Cortex of kidney (tissue), 1 donor: ENCODE measurements at places on chromosomes 13 and 19.

DNA sequence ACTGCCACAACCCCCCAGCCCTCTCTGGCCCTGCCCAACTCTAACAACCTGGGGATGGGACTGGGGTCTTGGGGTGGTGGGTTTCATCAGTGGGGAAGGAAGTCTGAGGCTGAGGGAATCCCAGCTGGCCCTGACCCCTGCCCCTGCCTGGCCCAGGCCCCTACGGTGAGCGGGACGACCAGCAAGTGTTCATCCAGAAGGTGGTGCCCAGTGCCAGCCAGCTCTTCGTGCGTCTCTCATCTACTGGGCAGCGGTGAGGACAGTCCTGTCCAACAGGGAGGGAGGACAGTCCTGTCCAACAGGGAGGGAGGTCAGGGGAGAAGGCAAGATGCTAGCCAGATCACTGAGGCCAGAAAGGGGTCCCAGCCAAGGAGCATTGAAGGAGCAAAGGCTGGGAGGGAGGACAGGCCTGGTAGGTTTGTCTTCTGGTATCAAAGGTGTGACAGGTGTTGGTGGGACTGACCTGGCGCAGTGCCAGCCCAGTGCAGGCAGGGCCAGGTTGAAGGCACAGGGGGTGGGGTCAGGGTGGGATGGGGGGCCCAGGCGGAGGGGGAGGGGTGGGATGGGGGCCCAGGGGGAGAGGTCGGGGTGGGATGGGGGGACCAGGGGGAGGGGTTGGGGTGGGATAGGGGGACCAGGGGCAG is 12.1 kb upstream of the LTBP4 start:
- DNase-seq: no peak

- no peak for DNase-seq
Observed at GRCh38 chr19:31723101-31723500, 373.9 kb upstream of the TSHZ3 start.

GRCh38 chr19:7970716-7971448 is 27.4 kb upstream of the TIMM44 start:
- no peak for DNase-seq

DNA sequence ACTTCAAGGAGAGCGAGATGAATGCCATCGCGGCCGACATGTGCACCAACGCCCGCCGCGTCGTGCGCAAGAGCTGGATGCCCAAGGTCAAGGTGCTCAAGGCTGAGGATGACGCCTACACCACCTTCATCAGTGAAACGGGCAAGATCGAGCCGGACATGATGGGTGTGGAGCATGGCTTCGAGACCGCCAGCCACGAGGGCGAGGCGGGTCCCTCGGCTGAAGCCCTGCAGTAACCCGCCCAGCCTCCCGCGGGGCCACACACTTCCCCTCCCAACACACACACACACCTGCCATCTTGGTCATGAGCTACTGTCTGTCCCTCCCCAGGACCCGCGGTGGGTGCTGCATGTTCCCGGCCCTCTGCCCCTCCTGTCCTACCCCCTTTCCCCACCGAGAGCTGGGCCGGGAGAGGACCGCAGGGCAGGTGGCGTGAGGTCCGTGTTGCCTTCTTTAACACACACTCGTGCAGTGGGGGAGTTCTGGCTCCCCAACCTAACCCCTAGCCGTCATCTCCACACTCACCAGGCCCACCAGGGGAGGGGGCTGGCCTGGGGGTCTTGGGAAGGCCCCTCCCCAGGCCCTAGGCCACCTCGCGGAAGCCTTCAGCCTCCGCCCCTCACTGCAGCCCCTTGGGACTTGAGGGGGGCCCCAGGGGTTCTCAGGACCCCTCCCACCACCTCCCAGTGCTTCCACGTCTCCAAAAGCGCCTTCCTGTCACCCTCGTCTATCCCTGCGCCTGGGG is 11.8 kb downstream of the STX10 start:
- DNase-seq: no peak

DNA sequence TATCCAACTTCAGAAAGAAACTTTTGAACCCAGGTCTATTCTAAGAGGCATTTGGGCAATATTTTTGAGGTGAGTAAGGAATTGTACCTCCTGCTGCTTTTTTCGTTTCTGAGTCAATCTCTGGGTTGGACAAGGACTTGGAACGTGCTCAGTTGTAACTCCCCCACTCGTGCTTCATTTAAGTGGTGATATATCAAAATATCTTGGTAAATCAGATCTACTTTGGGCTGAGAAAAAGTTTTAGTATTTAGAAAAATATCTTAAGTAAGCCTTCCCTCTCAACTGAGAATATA is 728.9 kb downstream of the EFNB2 start:
- DNase-seq: no peak

DNA sequence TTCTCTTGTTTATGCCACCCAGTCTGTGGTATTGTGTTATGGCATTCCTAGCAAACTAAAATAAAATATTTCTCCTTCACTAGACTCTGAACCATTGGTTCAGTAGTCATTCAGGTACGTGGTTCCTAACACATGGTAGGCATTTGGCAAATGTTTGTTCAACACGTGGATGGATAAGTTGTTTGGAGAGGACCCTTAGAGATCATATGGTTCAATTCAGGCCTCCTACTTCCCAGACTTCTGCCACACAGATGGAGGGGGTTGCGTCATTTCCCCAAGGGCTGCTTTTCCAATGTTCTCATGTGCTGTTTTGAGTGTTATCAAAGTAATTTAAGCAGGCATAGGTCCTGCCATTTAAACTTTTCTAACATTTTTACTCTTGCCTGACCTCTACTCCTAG is 6.7 kb downstream of the CXCL17 start:
- no peak for DNase-seq

DNA sequence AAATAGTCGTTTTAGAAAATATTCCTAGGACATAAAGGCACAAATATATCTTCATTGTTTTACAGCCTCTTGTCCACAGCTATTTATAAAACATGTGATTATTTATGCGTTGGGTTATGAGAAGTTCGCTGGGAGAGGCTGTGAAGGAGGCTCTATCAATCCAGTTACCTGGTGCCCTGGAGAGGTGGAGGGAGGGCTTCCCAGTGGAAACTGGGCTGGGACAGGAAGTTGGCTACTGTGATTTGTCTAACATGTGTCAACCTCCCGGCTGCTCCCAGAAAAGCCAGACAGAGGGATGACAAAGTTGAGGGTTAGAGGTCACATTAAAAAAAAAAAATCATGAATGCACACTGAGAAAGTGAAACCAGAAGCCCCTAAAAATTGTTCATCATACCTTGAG is 346.5 kb downstream of the ZNF536 start:
- no peak for DNase-seq

- no peak for DNase-seq
Observed at GRCh38 chr19:13417054-13417453, 89.2 kb downstream of the CACNA1A start.

GRCh38 chr13:26998292-26998691 is 173.3 kb downstream of the USP12 start:
- DNase-seq: no peak

- no peak for DNase-seq
Observed at GRCh38 chr19:9903336-9903735, 33.0 kb downstream of the OLFM2 start.

DNA sequence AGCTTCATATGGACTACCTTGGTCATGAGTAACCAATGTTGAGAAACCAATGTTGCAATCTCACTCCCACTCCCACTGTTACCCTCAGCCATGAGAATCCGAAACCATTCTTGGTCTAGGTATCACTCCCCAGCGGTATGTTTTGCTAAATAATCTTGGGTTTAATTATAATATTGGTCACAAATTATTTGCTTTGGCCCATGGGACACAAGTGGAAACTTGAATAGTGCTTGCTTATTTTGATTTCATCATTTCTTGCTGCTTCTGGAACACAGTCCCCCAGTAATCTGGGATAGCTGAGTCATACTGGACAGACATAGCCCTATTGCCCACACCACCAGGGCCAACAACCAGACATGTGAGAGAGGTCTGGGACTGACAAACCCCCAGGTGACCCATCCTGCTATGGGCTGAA is 171.6 kb upstream of the IPO5 start:
- DNase-seq: no peak

GRCh38 chr13:35857769-35858168 is 273.4 kb downstream of the DCLK1 start:
- no peak for DNase-seq

GRCh38 chr13:48778610-48779009 is 124.9 kb downstream of the CYSLTR2 start:
- DNase-seq: no peak

DNA sequence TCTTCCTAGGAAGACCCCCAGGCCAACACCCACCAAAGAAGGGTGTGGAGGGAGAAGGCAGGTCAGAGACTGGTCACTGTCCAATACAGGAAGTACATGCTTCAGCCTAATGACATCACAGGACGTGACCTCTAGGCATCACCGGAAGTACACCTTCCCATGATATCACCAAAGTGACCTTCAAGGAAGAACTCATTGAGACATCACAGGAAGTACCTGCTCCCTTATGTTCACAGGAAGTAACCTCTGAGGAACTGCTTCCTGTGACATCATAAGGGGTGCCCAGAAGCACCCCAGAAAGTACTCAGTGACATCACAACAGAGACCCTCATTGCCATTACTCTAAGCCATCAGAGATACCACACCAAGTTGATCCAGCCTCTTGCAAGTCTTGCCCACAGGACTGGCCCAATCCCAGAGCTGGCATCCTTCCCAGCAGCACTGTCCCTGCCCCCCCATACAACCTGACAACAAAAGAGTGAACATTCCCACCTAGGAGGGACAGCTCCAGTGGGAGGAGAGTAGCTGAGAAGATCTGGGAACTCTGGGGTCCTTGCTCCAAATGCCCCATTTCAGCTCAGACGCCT is 24.2 kb upstream of the NANOS2 start:
- DNase-seq: no peak

DNA sequence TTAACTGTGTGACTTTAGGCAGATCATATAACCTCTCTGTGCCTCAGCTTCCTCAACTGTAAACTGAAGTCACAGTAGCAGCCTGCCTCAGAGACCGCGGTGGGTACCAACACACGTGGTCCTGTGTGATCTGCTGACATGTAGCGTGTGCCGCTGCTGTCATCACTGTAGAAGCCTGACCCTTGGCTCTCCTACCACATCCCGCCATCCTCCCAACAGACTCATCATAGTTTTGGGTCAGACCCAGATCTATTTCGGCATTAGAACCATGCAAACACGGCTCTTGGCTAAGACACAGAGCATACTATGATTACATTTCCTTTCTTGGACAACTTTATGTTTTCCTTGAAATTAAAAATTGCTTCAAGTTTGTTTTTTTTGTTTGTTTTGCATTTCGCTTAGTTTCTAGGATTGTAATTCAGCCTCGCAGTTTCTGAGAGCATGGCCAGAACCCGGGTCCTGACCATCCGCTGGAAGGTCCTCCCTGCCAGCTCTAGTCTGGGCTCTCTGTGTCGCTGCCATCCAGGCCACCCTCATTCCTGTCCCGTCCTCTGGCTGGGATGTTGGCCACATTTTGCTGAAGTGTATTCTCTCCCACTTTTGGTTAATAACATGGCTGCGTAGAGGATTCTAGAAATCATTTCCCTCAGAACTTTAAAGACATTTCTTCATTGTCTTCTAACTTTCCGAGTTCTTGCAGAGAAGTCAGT is 53.0 kb downstream of the GGACT start:
- no peak for DNase-seq

DNA sequence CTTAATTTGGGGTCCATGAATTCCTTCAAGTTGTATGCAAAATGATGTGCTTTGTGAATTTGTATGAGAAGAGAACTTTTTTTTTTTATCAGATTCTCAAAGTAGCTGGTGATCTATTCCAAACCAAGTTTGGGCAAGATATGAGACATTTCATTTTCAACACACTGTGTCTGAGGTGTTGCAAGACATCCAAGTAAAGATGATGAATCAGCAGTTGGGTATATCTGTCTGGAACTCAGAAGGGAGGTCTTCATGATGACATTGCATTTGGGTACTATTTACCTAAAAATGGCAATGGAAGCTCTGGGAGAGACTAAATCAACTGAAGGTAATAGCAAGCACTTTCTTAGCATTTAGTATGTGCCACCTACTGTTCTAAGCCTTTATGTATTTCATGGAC is 2.8 kb downstream of the FAM124A start:
- no peak for DNase-seq

- no peak for DNase-seq
Observed at GRCh38 chr19:4676955-4677731, 7.0 kb upstream of the MYDGF start.

- DNase-seq: no peak
Observed at GRCh38 chr13:50611117-50611781, 232.2 kb downstream of the DLEU7 start.

DNA sequence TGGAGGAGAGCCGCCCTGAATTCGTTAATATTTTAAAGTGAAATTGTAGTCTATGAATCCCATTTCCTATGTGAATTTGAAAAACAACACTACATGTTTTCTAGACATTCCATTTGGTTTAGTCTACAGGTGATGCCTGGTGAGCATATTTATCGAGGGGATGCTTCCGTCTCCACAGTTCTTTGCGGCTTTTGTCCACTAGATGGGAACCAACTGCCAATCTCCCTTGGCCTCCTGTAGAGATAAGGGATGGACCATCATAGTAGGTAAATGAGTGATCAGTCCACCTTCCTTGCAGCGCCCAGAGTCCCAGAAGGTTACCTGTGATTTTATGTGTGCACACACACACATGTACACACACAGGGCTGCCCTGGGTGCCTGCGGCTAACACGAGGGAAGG is 289.8 kb upstream of the SOX21 start:
- no peak for DNase-seq

GRCh38 chr19:34173193-34173956 is 1.1 kb downstream of the LSM14A start:
- no peak for DNase-seq

DNA sequence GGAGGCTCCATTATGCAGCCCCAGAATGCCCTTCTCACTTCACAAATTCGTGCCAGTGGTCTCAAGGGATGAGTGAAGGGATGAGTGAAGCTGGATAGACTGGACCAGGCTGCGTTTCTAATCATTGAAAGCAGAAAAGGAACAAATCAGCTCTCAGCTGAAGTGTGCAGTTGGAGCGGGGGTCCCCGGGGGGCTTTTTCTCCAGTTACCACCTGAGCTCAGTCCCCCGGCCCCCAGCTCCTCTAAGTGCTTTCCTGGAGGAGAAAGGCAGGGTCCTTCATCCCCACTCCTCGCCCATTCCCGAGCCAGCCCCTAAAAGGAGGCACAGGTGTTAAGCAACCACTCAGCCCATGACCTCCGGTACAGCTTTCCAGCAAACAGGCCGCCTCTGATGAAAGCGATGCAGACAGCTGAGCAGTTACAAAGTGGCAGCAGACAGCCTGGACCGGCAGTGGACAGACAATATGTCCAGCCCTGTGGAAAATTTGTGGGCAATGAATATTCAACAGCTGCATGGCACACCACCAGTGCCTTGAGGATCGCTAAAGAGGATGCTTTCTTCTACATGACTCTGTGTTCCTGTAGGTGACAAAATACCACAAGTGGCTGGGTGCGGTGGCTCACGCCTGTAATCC is 110.7 kb upstream of the UBL3 start:
- DNase-seq: no peak
